Smooth muscle cell of the pulmonary artery (primary cell): ENCODE measurements at places on chromosomes 5 and 9. TPM values are rescaled to one million over a fixed set of nuclear protein-coding genes. Genes with fewer than 3 reads are reported as not detected.

AMBP gene
- total RNA-seq: not detected in 2 replicates

FOXD4L5 gene
- total RNA-seq: 0.03 and 0.07 TPM in 2 replicates

HAUS6 gene
- total RNA-seq: 10.3 and 10.9 TPM in 2 replicates

PCDHB15 gene
- 0.59 and 0.91 TPM in 2 replicates for total RNA-seq
